ENCODE measurements at places on chromosomes 4 and X.

- no peak for DNase-seq
Observed at GRCh38 chr4:114527637-114528036, 71.0 kb upstream of the UGT8 start.

GRCh38 chrX:123871309-123871708 lies 11.5 kb downstream of the XIAP start:
- no peak for DNase-seq

GRCh38 chr4:124017185-124017785 lies 620.7 kb downstream of the SPRY1 start:
- DNase-seq, result no peak

DNA sequence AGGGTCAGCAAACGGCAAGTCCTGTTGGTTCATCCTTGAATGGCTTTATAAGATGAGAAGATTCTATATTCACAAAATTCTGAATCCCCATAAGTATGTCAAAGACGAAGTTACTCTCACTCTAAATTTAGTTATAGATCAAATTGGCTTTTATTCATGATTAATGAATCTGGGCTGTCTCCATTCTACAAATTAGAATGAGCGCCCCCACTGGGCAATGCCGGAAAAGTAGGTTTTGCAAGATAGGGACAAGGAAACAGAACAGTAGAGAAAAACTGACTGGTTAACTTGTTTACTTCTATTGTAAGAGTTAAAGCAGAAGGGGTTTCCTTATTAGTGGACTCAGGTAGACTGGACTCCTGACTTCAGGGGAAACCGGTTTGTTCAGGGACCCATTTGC lies 100.3 kb downstream of the F11 start:
- DNase-seq, result no peak

GRCh38 chr4:102807345-102807744 lies 20.0 kb downstream of the UBE2D3 start:
- no peak for DNase-seq

- no peak for DNase-seq
Observed at GRCh38 chr4:88110826-88111225, 47.6 kb downstream of the ABCG2 start.

GRCh38 chrX:18917831-18918230 lies 66.1 kb downstream of the PHKA2 start:
- no peak for DNase-seq

DNA sequence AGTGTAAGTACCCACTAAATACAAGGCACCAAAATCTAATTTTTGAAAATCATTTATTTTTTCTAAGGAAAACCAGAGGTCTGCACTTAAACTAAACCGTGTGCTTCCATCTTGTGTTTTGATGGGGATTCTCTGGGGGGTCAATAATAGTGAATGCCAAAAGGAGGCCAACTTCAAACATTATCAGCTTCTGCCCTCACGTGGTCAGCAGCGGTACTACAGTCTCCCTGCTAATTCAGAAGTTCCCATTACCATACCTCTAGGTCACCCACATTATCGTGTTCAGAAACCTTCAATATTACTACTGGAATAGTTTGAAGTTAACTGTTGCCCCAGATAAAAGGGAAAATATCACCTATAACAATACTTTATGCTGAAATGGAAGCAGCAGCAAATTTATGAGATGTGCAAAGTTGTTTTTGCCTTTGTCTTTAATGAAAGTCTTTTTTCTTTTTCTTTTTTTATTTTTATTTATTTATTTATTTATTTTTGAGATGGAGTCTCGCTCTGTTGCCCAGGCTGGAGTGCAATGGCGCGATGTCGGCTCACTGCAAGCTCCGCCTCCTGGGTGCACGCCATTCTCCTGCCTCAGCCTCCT lies 17.3 kb downstream of the CTPS2 start:
- DNase-seq, result peak; percentile 41

- no peak for DNase-seq
Observed at GRCh38 chr4:97500423-97500822, 642.9 kb downstream of the STPG2 start.

GRCh38 chr4:94766856-94767255 lies 9.1 kb downstream of the BMPR1B start:
- DNase-seq, result no peak

GRCh38 chrX:132710656-132711155 lies 221.9 kb upstream of the MBNL3 start:
- no peak for DNase-seq
